ENCODE measurements at places on chromosomes 2 and 18.

DNA sequence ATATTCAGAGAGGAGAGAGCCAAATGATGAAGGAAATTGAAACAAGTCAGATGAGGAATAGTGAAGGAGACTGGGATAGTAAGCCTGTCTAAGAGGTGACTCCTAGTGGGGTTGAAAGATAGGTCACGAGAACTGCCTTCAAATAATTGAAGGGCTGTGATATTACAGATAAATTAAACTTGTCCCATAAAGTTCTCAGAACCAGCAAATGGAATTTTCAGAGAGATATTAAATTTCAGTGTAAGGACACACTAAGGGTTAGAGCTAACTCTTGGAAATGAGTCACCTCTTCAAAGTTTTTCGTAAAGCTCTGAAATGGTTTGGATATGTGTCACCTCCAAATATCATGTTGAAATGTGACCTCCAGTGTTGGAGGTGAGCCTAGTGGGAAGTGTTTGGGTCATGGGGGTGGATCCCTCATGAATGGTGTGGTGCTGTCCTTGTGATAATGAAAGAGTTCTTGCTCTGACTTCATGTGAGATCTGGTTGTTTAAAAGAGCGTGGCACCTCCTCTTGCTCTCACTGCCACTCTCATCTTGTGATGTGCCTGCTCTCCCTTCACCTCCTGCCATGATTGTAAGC, 87.3 kb downstream of the BABAM2 start:
- no peak for DNase-seq

DNA sequence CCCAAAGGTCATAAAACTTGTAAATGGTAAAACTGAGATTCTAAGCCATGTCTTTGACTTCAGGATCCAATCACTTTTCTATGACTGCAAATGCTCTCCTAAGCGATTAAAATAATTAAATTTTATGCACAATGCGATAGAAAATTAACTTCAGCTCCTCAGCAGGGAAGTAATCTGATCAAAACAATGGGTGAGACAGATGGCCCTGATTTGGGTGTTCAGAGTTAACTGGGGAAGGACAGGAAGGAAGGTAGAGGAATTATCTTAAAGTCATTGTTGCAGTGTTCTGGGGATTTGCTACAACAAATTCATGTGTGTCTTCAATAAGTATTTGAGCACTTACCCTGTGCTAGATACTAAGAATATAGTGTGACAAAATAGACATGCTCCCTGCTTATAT, 446.0 kb upstream of the MEX3C start:
- no peak for DNase-seq

DNA sequence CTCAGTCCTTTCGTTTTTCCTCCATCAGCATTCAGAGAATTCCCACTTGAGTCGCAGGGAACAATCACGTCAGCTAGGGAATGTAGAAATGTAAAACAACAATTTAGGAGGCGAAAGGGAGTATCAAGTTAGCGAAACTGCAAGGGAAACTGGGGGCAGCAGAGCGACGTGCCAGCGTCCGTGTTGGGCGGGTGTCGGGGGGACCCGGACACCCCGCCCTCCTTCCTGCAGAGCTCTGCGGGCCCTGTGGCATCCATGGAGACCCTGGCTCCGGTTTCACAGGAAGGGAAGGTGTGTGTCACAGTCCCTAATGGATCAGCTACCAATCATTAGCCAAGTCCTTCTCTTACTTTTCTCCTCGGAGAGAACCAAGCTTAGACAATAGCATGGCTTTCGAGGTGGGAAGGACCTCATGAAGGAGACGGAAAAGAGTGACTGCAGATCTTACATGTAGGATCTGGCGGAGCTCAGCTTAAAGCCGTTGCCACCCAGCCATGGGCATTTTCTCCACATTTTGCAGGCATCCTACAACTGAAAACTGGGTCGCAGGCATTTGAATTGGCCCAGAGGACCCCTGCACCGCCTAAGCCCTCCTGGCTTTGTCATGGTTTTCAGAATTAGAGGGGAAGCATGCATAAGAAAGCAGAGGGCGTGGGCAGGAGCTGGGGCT, 33.7 kb downstream of the SOX11 start:
- no peak for DNase-seq

GRCh38 chr2:11373096-11373495, 28.7 kb upstream of the ROCK2 start:
- DNase-seq = no peak

DNA sequence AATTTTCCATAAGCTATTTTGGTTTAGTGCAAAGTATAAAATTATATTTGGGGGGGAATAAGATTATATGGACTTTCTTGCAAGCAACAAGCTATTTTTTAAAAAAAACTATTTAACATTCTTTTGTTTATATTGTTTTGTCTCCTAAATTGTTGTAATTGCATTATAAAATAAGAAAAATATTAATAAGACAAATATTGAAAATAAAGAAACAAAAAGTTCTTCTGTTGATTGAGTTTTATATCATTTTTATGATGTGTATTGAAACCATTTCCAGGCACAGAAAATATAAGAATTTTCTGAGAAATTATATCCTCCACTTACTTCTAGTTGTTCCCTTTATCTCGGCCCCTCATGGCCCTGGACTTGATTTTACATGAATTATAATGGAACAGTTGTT, 3.7 kb downstream of the CCL20 start:
- DNase-seq = no peak

DNA sequence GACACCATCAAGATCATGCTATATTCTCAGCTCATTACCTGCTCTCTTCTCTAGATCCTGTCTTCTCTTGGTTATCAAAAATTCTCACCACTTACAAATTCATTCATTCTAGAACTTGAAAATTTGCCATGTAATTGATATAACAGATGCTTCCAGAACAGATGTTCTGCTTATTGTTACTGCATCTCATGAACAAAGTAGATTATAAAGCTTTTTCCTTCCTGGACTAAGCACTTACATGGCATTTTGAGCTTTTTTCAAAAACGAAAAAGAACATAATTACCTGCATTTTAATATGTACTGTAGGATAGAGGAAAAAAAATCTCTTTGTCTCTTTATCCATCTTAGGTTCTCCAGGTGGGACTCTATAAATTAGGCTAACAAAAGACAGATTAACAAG, 79.6 kb upstream of the CREB1 start:
- no peak for DNase-seq

- DNase-seq = no peak
These were observed 29.9 kb upstream of the NT5DC4 start for GRCh38 chr2:112690853-112691401.

- DNase-seq = no peak
These were observed 144.8 kb downstream of the ZNF804A start for GRCh38 chr2:184743096-184743495.

- DNase-seq = no peak
These were observed 12.7 kb downstream of the CYTIP start for GRCh38 chr2:157431176-157431575.

GRCh38 chr18:29378651-29379136, 1201.8 kb upstream of the CDH2 start:
- no peak for DNase-seq

All from stimulated activated CD8-positive, alpha-beta memory T cell treated with anti-CD3 and anti-CD28 coated beads, Interleukin-7, amount 100 ng/mL, for 24 hours (primary cell).